ENCODE measurements at places on chromosomes 5 and 9.

- DNase-seq, result no peak
These were observed 68.6 kb downstream of the SH3PXD2B start for GRCh38 chr5:172385707-172386106.

- DNase-seq, result no peak
These were observed 204.6 kb upstream of the CD180 start for GRCh38 chr5:67401172-67401571.

DNA sequence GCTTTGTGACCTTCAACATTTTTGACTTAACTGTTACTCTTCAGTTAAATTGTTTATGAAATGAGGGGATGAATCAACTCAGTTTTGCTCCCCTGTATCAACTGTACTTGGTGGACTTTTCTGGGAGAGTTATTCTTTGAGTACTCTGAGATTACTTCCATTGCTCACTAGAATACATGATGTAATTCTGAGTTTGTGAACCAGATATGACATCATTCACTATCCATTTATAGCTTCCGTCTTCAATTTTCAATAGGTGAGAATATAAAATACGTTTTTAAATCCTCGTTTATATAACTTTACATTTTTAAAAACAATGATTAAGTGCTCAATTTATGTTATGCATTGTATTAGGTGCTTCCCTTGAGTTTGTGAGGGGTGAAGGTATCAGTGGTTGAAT lies 71.0 kb downstream of the XRCC4 start:
- DNase-seq, result no peak

- no peak for DNase-seq
These were observed 137.6 kb downstream of the TRPM3 start for GRCh38 chr9:70983723-70984295.

- DNase-seq, result no peak
These were observed 132.4 kb upstream of the NIPBL start for GRCh38 chr5:36743891-36744772.

GRCh38 chr9:33167084-33167971 lies at the start of gene B4GALT1:
TSS of gene B4GALT1 (minus strand) at chr9:33167336. CDS start at chr9:33167169, 167 bp downstream.
- DNase-seq, result peak; percentile 95

- no peak for DNase-seq
These were observed 198.9 kb downstream of the DAB2IP start for GRCh38 chr9:121850366-121850765.

DNA sequence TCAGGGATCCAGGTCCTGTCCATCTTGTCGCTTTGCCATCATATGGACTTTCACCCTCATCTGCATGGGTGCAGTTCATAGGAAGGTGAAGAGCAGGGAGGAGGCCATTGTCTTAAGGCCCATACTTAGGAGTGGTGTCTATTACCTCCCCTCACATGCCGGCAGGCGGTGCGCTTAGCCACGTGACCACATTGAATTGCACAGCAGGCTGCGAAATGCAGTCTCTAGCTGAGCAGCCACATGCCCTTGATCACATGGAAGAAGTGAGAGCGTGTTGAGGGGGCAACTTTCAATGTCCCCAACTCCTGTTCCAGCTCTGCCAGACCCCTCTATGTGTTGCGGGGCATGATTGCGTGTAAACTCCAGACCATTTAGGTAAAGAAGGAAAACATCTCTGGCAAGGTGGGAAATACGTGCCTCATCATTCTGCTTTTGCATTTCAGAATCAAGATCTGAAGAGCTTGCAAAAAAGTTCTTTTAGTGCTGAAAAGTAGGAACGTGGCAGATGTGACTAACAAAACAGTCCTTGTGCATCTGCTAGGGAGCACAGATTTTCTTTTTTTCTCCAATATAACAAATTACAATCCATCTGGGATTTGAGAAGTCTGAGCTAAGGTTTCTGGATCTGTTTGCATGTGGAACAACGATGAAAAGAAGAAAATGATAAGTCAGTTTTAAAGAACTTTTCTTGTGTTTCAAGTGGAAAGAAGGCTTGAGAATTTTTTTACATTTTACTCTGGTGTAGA lies 34.4 kb downstream of the ROPN1L start:
- no peak for DNase-seq

Data from OCI-LY7 (cell line).